Placental epithelial cell (primary cell): ENCODE measurements at places on chromosomes 12 and 14. TPM values are rescaled to one million over a fixed set of nuclear protein-coding genes. Genes with fewer than 3 reads are reported as not detected.

ALX1 gene
- not detected in 2 replicates for total RNA-seq

EPYC gene
- total RNA-seq, result not detected in 2 replicates

HHIPL1 gene
- total RNA-seq, result 6.7 and 7.5 TPM in 2 replicates

TAC3 gene
- total RNA-seq, result not detected in 2 replicates

ATL1 gene
- 5.9 and 6.0 TPM in 2 replicates for total RNA-seq

LRP1-AS gene
- total RNA-seq, result not detected in 2 replicates
